ENCODE measurements at places on chromosomes 11 and 22.

DNA sequence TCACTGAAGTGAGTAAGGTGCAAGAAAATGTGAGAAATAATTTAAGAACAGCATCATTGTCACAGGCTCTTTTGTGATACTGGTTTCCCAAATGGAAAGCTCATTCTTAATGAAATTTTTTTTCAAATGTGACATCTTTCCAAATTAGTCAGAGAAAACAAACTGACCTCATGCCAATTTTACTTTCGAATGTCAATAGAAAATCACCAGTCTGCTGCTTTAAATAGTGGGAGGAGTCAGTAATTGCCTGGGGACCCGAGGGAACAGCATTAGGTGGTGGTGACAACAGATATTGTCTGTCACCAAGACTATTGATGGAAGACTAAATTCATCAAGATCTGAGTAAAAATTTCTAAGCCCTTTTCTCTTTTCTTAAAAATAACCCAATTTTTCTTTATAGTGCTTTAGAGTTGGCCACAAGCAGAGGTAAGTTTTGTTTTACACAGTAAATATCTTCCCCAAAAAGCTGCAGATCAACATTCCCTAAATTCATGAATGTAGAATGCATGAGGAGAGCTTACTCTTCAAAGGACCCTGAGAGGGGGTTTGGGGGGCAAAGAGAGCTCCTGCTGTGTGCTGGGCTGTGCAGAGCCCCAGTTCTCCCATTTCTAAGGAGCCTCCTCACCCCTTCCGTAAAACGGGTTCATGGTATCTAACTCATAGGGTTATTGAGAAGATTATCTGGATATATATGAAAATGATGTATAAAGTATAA is 95.1 kb downstream of the PIWIL4 start:
- no peak for DNase-seq

DNA sequence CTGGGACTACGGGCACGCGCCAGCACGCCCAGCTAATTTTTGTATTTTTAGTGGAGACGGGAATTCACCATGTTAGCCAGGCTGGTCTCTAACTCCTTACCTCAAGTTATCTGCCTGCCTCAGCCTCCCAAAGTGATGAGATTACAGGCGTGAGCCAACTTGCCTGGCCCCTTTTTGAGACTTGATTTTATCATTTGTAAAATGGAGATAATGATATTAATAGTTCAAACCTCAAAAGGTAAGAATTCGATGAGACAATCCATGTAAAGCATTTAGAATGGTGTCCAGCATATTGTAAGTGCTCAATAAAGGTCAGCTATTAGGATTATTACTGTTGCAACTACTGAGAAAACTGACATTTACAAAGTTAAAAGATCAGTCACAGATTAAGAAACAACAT is 2.7 kb upstream of the BACE1 start:
- no peak for DNase-seq

- DNase-seq, result no peak
Observed at GRCh38 chr22:35622191-35622913, 5.2 kb upstream of the MB start.

GRCh38 chr11:126469311-126469710 is 113.8 kb downstream of the ST3GAL4 start:
- DNase-seq, result no peak

- DNase-seq, result no peak
Observed at GRCh38 chr11:80783561-80783960, 1342.7 kb upstream of the TENM4 start.

Measured in HFFc6 (cell line).